ENCODE measurements at places on chromosomes 16 and 17. TPM values are rescaled to one million over a fixed set of nuclear protein-coding genes. Genes with fewer than 3 reads are reported as not detected.

DNA sequence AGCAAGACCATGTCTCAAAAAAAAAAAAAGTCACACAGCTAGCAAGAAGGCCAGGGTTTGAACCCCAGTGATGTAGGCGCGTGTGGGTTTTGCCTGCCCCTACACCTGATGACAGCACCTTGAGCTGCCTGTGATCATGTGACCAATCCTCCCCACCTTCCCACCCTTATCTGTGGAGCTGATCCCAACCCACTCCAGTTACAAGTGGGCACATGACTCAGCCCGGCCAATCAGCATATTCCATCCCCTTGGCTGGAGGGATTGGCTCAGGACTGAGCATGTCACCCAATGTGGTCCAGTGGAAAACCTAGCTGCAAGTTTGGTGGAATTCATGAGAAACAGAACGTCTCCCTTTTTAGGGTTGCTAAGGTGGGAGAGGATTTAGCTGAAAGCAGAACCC lies 6.6 kb downstream of the TMEM114 start:
- DNase-seq: no peak

- DNase-seq: no peak
Measured at GRCh38 chr17:70292366-70292765, 123.0 kb downstream of the KCNJ2 start.

DNA sequence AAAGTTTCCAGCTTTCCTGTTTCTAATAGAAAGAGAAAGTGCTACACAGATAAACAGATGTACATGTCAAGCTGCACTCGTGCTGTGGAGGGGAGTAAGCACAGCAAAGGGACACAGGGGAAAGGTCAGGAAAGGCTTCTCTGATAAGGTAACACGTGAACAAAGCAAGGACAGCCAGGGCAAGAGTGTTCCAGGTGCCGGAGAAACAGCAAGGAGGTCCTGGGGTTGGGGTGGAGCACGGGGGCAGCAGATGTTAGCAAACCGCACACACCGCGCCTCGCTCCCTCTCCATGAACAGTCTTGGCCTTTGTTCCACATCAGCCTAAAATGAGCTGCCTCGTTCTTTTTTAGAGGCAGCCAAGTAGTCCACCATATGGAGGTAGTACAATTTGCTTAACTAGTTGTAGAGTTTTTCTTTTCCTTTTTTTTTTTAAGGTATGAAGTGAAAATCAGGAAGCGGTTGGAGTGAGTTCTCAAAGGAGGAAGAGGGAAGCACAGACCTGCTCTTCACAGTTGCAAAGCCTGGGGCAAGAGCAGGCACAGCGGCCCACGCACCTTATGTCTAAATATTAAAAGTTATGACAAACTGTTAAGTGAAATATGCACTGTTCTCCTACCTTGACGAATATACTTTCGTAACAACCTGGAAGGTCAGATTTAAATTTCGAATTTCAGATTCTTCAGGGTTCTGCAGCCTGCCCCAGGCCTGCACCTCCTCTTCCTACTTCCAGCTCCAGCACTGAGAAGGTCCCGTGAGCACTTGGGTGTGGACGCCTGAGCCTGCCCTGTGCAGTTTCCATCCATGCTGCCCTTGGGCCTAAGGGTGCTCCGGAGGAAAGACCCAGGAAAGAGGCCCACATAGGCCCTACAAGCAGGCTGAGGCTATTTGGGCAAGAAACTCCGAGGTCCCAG lies 41.5 kb upstream of the RPH3AL start:
- DNase-seq: no peak

GRCh38 chr16:5072334-5073278 lies 963 bp downstream of the ALG1 start:
- no peak for DNase-seq

The NR1D1 gene
- total RNA-seq: 7.3 TPM

- DNase-seq: no peak
Measured at GRCh38 chr17:71919186-71919585, 201.6 kb upstream of the SOX9 start.

DNA sequence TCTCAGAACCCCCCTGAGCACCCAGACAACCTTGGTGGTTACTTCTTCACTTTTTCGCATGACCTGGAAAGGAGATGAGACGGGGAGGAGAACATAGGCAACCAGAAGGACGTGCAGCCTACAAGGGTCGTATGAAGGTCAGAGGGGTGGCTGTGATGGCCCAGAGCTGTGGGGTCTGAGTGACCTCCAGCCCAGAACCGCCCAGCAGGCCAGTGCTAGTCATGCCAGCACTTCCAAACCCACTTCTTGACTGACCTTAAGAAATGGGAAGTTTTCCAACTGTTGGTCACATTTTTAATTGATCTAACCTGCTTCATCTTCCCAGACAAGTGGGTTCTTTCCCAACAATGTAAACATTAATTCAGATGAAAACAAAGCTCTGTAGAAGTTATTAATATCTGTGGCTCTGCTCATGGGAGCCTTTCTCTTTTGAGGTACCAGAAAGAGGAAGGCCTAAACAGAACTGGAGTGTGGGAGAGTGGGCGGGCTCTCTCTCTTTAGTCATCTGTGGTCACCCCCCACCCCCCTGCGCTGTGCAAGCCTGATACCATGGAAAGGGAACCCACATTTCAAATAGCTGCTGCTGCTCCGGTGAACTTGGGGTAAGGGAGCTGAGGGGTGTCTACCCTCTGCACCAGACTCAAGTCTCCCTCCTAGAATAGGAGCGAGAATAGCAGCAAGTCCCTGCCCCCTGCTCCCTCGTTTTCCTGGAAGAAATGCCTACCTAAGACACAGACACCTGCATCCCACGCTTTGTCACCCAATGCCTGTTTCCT lies 101.6 kb downstream of the RAB11FIP4 start:
- DNase-seq: peak; percentile 90

DNA sequence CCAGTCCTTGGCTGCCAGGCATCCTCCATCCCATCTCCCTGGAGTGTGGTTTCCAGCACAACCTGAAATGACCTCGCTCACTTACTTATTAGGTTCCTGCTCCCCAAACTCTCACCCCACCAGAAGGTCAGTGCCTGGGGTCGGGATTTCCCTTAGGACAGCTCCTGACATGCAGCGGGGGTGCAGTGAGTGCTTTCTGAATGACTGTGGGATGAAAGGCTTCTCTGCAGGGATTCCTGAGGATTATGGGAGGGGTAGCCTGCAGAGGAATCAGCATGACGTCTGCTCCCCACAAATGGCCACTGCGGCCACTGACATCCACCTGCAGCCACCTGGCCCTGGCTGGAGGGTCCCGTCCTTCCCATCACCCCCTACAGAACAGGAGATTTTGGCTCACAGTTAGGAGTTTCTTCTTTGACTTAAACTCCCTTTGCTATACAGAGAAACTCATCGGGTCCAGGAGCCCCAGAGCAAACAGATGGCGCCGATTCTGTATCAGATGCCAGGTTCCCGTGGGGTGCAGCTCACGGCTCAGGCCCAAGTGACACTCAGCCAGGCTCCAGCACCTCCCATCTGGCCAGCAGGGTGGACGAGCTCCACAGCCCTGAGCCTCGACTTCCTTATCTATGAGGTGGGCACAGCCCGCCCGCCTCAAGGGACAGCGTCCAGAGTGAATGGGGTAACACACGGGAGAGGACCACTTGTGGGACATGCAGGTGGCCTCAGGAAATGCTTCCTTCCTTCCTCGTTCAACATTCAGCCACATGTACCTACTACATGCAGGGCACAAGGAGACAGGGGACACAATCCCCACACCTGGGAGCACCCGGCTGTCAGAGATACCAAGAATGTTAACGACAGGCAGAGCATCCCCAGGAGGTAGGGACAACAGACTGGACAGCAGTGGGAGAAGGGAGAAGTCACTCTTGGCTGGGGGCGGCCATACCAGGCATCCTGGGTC lies 69.8 kb downstream of the RMI2 start:
- no peak for DNase-seq

The MILR1 gene
- not detected for total RNA-seq

- no peak for DNase-seq
Measured at GRCh38 chr16:10226141-10226986, 44.1 kb upstream of the GRIN2A start.

- DNase-seq: no peak
Measured at GRCh38 chr17:74072340-74072739, 131.1 kb upstream of the RPL38 start.

The LITAFD gene
- total RNA-seq: not detected

The HOXB5 gene
- not detected for total RNA-seq

The NEUROD2 gene
- total RNA-seq: not detected

Measured in activated CD4-positive, alpha-beta memory T cell treated with anti-CD3 and anti-CD28 coated beads for 36 hours (primary cell).